ENCODE measurements at places on chromosomes 4 and X.

DNA sequence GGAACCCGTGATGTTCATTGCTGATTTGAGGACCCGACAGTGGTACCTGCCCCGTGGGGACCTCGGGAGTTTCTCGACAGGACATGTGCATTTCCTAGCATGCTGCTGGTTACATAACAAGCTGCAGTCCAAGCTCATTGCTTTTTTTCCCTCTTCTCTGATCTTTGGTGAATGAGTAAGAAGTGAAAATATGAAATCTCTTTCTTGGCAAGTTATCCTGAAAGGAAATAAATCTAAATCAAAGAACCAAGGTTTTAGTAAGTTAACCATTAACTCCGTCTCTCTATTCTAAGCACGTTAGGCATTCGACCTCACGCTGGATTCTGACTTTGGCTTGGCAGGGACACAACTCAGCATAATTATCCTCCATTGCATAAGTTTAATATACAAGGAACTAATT, 86.6 kb downstream of the STK32B start:
- no peak for DNase-seq

GRCh38 chr4:112214390-112215264, 17.0 kb upstream of the AP1AR start:
- DNase-seq, result no peak

DNA sequence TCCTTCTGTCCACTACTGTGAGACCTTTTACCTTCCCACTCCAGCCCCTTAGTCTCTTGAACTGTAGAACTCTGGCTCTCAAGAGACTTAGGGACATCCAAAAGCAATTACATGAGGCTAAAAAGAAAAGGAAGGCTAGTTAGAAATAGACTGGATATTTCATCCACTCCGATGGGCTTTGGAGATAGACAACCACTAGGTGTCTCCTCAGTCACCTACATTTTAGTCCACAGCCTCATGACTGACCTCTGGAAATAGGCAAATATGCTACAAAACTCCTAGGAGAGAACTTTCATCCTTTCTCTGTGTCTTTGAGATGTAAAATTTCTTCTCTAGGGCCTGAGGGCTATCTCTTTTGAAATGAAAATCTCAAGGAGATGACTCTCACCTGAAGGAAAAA, 45.1 kb upstream of the LAMP2 start:
- no peak for DNase-seq

- no peak for DNase-seq
These were observed 102.8 kb downstream of the CBR4 start for GRCh38 chr4:168907119-168907698.

DNA sequence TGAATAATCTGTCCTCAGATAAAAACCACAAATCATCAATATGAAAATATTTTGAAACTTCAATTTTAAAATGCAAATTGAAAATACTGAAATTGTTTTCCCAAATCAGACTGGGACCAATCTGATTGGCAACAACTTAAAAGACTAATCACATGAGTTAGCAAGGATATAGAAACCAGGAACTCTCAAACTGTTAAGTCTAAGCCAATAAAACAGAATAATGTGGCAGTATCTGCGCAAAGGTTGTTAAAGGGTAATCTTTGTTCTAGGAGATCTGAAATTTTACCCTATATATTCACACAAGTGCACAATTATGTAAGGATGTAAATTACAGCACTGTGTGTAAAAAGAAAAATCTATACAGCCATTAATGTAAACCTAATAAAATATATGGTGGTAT, 29.7 kb downstream of the EIF4E start:
- no peak for DNase-seq

DNA sequence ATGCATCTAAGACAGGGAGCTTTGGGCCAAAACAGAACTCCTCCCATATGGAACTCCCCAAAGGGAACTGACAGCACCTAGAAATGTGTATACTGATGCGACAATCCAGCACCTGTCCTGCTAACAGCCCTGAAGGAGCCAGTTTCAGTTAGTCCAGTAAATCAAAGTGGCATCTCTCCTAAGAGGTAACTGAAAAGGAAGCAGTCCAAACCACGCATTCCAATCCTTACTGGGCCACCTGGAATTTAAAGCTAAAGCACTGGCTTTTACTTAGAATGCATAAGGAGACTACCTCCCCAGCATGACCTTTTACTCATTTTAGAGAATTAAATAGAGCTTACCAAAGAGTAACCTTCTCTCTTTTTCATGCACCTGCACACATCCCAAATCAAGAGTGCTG, 586.8 kb upstream of the PITX2 start:
- no peak for DNase-seq

GRCh38 chrX:68177542-68177941, 255.8 kb downstream of the OPHN1 start:
- no peak for DNase-seq

- DNase-seq, result no peak
These were observed 25.7 kb downstream of the DOK7 start for GRCh38 chr4:3488820-3489219.

GRCh38 chrX:97854086-97854485, 970.4 kb downstream of the RPA4 start:
- DNase-seq, result no peak

DNA sequence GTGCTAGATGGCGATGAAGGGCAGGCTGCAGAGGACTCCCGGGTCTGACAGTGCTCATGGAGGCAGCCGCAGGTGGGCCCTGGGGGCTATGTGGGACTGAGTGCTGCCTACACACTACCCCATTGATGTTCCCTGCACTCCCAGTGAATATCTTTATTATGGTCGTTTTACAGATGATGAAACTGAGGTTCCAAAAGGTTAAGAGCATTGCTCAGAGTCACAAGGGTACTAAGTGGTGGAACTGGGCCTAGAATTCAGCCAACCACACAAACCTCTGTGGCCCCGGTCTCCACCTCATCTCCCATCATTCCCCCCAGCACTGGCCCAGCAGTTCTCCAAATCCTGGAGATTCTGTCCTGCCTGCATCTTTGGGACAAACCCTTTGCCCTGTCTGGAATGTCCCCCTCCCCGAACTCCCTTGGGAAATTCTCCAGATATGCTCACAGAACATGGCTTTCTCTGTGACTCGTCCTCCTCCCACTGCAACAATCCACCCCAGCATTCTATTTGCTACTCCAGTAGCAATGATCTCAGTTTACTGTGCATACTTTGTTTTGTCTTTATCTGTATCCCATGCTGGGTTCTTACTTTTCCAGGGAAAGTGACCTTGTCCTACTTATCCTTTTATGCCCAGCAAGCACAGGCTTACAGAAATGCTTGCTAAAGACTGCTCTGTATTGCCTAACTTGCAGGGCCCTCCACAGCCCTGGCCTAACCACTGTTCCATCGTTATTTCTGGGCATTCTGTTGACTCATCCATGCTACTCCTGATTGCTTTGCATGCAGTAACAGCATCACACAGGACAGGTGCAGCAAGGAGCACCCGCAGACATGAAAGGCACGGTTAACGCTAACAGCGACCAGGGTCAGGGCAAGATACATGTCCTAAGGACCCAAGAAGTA, 14.0 kb downstream of the PNMA6F start:
- no peak for DNase-seq

GRCh38 chr4:15674926-15675325, 6.7 kb upstream of the FAM200B start:
- DNase-seq, result no peak
